ENCODE measurements at places on chromosomes 13 and 19.

DNA sequence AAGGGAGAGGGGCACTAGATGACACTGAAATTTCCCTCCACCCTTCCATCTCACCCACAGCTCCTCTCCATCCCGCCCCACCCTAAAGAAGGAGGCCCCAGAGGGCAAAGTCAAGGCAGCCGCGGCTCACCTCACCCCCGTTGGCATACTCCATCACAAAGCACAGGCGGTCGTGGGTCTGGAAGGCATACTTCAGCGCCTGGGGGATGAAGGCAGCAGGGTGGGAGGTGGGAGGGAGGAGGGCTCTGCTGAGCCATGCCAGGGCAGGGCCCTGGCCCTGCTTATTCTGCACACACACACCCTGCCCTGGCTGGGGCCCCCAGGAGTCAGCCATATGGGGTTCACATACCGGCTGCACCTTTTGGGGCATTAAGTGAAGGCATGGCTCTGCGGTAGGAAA is 12.3 kb upstream of the CCNP start:
- DNase-seq: no peak

DNA sequence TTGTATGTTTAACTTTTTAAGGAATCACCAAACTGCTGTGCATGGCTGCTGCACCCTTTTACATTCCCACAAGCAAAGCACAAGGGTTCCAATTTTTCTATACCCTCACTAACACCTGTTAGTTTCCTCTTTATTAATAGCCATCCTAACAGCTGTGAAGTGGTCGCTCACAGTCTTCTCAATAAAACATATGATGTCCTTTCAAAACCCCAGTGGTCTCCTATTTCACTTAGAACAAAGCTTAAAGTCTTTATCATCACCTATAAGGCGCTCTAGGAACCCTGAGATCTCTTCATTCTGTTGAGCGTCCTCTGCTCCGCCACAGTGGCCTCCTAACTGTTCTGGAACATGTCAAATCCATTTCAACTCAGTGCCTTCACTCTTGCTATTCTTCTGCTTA is 400.5 kb downstream of the KLF12 start:
- DNase-seq: no peak

DNA sequence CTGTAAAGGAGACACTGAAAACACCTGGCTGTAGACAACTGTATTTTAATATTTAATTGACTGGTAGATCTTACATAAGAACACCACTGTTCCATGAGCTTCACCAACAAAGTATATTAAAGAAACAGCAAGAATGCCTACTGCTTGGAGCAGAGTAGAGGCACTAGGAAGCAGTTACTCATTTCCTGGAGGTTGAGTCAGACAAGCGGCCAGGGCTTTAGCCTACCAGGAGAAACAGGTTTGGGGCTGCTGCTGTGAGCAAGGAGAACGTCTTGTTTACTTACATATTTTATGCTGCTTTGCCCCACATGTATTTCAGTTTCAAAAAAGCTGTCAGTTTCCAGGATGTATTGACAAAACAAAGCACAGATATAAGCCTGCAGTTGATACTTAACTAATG is 33.4 kb downstream of the ALG5 start:
- no peak for DNase-seq

GRCh38 chr19:51441410-51442390 is 16.6 kb downstream of the SIGLEC8 start:
- DNase-seq: no peak

DNA sequence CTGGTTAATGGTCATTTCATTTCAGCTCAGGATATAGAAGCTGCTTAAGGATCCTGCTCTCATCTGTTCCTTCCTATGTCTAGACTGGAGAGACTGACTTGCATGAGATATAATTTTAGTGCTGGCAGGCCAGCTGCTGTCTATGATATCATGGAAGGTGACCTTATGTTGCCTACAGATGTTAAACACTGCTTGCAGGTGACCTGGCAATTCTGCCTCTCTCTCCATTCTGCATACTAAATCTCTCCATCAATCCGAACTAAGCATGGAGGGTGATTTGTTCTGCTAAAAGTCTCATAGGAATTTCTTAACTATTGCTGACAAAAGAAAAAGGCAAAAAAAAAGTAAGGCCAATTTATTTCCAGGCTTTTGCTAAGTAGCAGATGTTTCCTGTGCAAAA is 81.0 kb downstream of the CCNA1 start:
- DNase-seq: no peak

All from right forelimb (tissue), 1 donor.